ENCODE measurements at places on chromosomes 5 and 9. TPM values are rescaled to one million over a fixed set of nuclear protein-coding genes. Genes with fewer than 3 reads are reported as not detected.

Gene CEP78
- 33.2 TPM for total RNA-seq

Gene ADAMTSL1
- not detected for total RNA-seq

Gene CDX1
- total RNA-seq = not detected

Gene SH3RF2
- total RNA-seq = 0.45 TPM

Gene SPAG8
- total RNA-seq = 1.4 TPM

Gene OR13C8
- not detected for total RNA-seq

Gene GABRA1
- total RNA-seq = not detected

Gene EDIL3
- not detected for total RNA-seq

Gene CER1
- not detected for total RNA-seq

Gene SPINK13
- total RNA-seq = not detected

Gene NMUR2
- not detected for total RNA-seq

Gene FASTKD3
- total RNA-seq = 13.0 TPM

Gene SLC25A48
- not detected for total RNA-seq

Gene ST6GALNAC6
- total RNA-seq = 91.4 TPM

Gene MSMP
- 0.55 TPM for total RNA-seq

Gene CRHBP
- not detected for total RNA-seq

Gene WDR41
- total RNA-seq = 51.9 TPM

Gene CA9
- total RNA-seq = 0.30 TPM

Gene COL23A1
- 0.09 TPM for total RNA-seq

Gene RASGEF1C
- not detected for total RNA-seq

Gene ARL14EPL
- not detected for total RNA-seq

Gene LRRC8A
- 52.4 TPM for total RNA-seq

Gene PCDHA13
- total RNA-seq = not detected

Gene MARCHF3
- total RNA-seq = 1.2 TPM

Gene OCLN
- total RNA-seq = 0.43 TPM

Gene SYNPO
- 0.02 TPM for total RNA-seq

Gene RNF224
- not detected for total RNA-seq

Gene RAB3C
- total RNA-seq = not detected

Gene PAPPA
- total RNA-seq = not detected

Gene TUSC1
- total RNA-seq = 0.34 TPM

Gene THBS4
- total RNA-seq = 0.61 TPM

Gene SLC6A19
- not detected for total RNA-seq

Gene ZNF79
- 13.3 TPM for total RNA-seq

Gene GABBR2
- not detected for total RNA-seq

Gene TICAM2
- total RNA-seq = 1.00 TPM

Gene HEMGN
- total RNA-seq = 3.6 TPM

Gene PLAC8L1
- not detected for total RNA-seq
